ENCODE measurements at places on chromosomes 7 and 10.
A peak's percentile ranks its signal among the peaks of the same experiment; 100 is the strongest.

DNA sequence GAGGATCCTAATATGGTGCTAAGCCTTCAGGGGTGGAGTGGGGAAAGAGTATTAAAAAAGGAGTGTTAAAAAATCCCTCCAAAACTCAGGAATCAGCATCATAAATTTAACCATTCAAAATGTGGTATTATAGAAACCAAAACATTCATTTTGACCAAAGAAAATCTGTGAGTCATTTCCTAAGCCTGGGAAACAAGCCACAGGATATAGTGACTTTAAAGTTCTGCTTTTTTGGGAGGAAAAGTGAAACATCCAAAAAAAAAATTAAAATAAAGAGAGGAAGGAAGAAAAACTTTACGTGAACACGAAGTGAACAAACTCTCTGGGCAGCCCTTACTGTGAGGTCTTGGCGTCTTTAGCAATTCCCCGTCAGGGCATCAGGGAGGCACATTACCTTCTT, 74.0 kb upstream of the GSDME start:
- peak; percentile 78 for DNase-seq

DNA sequence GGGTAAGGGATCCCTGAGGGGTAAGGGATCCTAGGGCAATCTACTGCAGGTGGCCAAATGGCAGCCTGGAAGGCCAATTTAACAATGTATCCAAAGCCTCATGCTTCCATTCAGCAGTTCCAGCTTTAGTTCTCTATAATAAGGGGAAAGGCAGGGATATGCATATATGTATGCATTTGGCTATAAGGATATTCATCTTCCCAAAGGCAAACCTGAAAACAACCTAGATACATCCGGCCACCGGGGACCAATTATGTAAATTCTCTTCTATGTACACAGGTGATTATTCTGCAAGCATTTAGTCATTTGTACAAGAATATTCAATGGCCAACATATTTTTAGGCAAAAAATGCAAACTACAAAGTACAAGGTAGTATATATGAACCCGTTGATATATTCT, 26.7 kb downstream of the PSAP start:
- DNase-seq, result no peak

DNA sequence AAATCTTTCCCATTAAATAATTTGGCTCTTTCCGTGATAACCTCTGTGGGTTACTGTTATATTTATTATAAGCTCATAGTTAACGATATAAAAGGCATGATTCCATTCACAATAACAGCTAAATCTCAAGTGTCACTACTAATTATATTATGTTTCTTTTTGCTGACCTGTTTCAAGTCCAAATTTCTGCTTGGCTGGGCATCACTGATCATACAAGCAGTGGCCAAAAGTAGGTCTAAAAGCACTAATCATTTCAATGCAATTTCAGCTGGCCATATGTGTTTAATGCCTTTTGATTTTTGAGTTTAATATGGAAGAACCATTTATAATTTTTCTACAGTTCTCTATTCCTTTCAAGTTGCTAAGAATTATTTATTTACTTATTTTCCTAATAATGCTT, 110.7 kb downstream of the SEMA3A start:
- DNase-seq, result no peak

DNA sequence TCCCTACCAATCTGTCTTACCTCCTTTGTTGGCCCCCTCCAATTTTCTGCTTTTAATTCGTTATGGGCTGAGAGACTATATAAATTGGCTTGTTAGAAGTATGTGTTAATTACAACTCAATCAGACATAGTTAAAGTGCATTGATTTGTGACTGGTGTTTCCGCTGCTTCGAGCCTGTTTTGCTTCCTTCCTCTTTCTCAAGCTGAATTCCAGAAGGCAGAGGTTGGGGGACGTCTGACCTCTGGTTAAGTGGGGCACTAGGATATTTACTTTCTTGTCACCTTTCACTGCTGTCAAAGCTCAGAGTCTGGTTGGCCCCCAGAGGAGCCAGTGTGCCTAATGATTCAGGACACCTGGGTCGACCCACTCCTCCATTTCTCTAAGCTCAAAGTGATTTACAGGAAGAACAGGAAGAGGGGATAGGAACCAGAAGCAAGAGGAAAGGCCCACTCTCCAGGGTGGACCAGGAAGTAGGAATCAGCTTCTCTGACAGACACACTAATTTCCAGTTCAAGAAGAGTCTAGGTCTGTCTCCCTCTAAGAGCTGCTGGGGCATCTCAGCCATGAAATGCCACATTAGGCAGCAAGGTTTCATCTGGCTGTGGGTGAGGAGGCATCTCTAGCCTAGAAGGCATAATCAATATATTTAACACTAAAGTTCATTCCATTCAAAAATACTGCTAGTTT, 397.2 kb upstream of the NPVF start:
- DNase-seq, result peak; percentile 81

GRCh38 chr10:58661336-58661735, 148.7 kb downstream of the BICC1 start:
- DNase-seq, result no peak

- peak; percentile 91 for DNase-seq
Measured at GRCh38 chr10:28676968-28677887, at the start of gene BAMBI. TSS of gene BAMBI (plus strand) at chr10:28677521. CDS start at chr10:28677898, 377 bp downstream.

GRCh38 chr7:43692582-43693373, 36.5 kb downstream of the COA1 start:
- no peak for DNase-seq

DNA sequence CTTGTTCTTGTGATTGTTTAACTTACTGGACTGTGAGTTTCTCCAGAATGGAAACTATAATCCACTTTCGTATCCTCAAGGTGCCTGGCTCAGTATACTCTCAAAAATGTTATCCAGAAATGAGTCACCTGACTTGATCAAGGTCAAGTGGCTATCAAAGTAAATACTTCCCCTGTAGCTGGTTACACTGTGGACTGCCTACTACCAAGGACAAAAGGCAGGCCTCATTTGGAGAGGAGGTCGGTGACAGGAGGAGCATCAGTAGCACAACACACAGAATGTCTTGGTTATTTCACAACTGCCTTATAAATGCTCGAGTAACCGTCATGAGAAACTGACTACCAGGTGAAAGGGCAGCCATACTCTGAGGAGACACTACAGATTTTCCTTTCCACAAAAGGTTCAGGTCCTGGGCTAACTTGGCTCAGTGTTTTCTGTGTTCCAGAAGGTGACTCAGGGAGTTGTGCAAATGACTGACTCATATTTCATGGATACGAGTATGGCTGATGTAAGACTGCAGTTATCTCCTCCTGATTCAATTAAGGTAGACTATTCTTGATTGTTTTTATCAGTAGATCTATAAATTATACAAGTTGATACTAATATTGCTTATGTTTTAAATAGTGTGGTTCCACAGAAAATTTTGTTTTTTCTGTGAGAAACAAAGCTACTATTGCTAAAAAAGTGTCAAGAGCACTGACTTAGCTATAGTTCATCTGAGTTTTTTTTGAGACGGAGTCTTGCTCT, 4.2 kb upstream of the CCNY start:
- no peak for DNase-seq

DNA sequence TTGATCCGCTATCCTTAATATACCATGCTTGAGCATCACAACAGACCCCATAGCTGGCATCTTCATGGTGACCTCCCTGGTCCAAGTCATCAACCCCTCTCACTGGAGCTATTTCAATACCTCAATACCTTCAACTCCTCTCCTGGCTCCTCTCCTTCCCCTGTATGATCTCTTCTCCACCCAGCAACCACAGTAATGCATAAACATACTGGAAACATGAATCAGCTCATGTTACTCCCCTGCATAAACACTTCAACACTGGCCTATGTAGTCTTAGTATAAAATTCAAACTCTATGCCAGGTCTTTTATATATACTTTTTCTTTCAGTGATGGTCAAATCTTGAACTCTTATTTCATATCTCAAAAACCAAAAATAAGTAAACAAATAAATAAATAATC, 31.8 kb upstream of the TMEM273 start:
- no peak for DNase-seq

DNA sequence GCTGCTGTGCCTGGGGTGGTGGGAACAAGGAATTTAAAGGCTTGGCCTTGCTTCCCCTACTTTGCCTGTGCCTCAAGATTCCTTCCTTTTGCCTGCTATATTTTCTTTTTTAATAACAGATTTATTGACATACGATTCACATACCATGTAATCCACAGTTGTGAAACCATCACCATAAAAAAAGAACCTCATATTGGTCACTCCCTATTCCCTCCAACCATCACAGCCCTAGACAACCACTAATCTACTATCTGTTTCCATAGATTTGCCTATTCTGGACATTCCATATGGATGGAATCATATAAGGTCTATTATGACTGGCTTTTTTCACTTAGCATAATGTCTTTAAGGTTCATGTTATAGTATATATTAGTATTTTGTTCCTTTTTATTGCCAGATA, 59.3 kb upstream of the TRIM8 start:
- DNase-seq, result no peak

- DNase-seq, result no peak
Measured at GRCh38 chr10:35413985-35414861, 77.9 kb downstream of the CCNY start.

DNA sequence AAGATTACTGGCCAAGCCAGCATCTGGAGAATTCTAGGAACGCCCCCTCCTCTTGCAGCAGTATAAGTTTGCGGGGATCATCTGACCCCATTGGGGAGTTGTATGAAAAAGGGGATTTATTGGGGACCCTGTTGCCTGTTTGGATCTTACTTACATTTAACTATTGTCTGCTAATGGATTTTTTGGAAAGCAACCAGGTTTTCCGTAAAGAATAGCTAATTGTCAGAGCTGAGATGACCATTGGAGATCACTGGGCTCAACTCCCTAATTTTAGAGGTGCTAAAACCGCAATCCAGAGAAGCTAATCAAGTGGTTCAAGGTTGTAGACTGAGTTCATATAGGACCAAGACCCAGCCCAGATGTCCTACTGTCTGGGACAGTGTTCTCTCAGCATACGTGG, 38.8 kb downstream of the HTRA1 start:
- no peak for DNase-seq

DNA sequence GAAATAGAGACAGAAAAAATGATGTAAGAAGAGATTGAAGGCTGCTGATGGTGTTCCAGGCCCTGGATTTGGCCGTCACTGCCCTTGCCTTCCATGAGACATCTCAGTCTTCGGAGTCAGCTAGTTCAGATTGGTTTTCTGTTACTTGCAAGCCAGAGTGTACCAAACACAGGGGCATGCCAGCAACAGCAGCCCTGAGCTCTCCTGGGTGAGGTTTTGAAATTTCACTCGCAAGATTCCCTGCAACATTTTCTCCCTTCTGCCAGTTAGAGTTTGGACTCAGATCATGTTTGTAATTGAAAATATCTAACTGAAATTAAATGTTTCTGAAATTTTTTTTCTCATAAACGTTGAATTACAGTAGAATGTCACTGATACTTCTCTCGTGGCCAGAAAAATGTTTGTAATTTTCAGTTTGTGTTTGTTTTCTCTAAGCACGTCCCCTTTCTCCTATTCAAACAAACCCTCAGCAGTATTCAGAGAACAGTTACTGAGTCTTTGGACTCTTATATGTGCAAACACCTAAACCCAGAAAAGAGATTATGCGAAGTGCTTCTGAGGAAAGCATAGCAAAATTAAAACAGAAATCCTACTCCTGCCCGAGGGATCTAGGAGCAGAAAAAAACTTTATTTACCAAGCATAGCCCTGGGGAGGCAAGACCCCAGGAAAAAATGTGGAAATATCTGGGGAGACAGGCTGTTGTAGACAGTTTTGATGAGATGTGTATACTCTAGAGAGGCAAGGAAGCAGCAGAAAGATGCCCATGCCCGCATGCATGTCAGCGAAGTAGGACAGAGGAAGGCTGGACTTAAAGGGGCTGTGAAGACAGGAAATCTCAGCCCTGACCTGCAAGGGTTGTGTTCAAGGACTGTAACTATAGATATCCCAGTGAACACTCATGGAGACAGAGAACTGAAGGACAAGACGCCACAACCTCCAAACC, 43.0 kb upstream of the NAMPT start:
- DNase-seq, result no peak

- DNase-seq, result no peak
Measured at GRCh38 chr7:126303926-126304325, 948.8 kb downstream of the GRM8 start.

DNA sequence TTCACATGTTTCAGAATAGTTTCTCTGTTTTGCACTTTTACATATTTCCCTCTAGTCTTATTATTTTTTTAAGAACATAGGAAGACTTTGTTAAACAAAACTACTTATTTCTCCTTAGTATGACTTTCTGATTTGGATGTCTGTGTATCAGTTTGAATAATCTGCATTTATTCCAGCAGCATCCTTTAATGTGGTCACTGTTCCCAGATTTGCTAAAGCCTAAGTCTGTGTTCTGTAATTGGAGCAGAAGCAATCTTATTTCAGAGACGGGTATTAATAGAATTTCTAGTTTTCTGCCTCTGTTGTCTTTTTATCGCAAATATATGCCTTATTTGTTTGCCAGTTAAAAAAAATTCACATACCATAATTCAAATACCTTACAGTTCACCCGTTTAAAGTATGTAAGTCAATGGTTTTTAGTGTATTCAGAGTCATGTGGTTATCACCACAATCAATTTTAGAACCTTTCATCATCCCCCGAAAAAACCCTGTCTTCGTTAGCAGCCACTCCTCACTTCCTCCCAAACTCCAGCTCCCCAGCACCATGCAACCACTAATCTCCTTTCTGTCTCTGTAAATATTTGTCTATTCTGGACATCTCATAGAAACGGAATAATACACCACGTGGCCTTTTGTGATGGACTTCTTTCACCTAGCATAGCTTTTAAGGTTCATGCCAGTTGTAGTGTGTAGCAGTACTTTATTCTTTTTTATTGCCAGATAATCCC, 58.7 kb downstream of the INPP5F start:
- DNase-seq, result peak; percentile 84

- DNase-seq, result peak; percentile 27
Measured at GRCh38 chr10:28677888-28678686, 766 bp downstream of the BAMBI start.

GRCh38 chr7:140684066-140684950, 11.6 kb downstream of the ADCK2 start:
- no peak for DNase-seq

DNA sequence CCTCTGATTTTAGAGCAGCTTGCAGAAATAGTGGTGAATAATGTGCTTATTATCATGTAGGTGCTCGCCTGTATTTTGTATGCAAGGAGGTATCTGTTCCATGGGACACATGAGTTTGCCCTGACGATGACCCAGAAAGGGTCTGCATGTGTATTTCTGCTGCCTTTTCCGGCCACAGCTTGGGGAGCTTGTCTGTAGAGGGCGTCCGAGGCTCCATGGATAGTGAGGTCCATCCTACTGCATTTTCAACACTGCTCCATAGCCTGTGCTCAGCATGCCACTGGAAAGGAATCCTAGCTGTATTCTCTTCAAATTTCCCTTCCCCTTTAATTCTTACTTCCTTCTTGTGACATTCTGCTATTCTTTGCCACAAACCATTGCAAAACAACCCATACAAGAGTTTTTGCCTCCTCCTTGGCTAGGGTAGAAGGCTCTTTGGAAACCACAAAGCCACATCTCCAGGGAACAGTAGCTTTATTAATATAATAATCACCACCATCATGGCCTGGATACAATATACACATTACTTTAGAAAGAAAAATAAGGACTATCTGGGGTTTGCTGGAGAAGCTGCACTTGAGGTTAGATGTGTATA, 127.7 kb downstream of the DYNC1I1 start:
- DNase-seq, result peak; percentile 81

Measured in common myeloid progenitor, CD34-positive (primary cell).